ENCODE measurements at places on chromosomes 4 and X. TPM values are rescaled to one million over a fixed set of nuclear protein-coding genes. Genes with fewer than 3 reads are reported as not detected.

The TBC1D19 gene
- total RNA-seq: 5.4 TPM

The ZFP42 gene
- total RNA-seq: 12.5 TPM

The AKAP14 gene
- total RNA-seq: not detected

The MGARP gene
- total RNA-seq: 0.11 TPM

The LONRF3 gene
- 10.3 TPM for total RNA-seq

The SSR4 gene
- 153 TPM for total RNA-seq

The CXorf65 gene
- total RNA-seq: not detected

The SLITRK2 gene
- 0.72 TPM for total RNA-seq

The AFAP1 gene
- 73.9 TPM for total RNA-seq

The VEGFC gene
- total RNA-seq: 15.4 TPM

The PHEX gene
- 2.4 TPM for total RNA-seq

The OPRPN gene
- not detected for total RNA-seq

The OTUD6A gene
- total RNA-seq: not detected

All from A375 (cell line).